Epithelial cell of proximal tubule (primary cell): ENCODE measurements at places on chromosomes 16 and 17. TPM values are rescaled to one million over a fixed set of nuclear protein-coding genes. Genes with fewer than 3 reads are reported as not detected.

DNA sequence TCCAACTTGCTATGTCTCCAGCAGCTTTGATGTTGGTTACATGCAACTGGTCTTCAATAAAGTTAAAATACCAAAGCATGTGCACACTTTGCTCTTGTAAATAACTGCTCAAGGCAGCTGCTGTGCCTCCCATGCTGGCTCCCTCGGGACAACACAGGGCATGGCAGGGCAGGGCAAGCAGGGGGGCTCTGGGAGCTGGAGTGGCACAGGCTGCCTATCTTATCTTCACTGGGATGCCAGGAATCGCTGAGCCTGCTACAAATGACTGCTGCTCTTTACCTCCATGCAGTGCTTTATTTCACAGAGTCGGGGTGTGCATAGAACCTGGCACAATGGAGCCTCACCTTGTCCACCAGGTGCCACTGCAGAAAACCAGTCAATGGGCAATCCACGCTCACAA lies 21.8 kb downstream of the PEMT start:
- no peak for DNase-seq

The KRTAP16-1 gene
- total RNA-seq, result not detected in 2 replicates

- no peak for DNase-seq
Measured at GRCh38 chr17:33137426-33137825, 145.8 kb downstream of the SPACA3 start.

DNA sequence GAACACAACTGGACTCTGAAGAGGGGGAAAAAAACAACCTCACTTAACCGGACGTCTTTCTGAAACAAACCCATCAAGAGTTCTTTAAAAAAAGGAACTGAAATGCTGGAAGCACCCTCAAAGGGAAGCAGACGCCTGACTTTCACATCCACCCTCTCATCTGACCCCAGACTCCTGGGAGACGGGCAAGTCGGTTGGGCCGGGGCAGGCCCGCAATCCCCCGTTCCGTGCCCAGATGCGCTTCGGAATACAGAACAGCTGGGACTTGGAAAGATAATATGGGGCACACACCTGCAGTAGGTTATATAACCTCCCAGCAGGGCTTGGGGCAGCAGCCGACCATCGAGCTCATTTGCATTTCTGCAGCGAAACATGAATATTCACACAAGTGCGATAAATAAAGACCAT lies 3.7 kb downstream of the ARHGAP27 start:
- DNase-seq, result no peak

DNA sequence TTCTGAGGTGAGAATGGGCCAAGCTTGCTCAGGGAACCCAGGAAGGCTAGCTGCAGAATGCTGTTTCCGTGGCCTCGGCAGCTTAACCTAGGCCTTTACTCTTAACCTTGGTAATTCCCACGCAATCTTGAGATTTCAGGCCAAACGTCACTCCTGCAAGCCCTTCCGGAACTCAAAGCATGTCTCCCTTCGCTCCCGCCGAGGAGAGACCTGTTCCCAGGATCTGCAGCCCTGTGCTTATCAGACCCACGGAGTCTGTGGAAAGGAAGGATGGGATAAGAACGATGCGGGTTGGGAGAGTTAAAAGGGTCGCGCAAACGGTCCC lies 524 bp upstream of the ZFP3 start:
- no peak for DNase-seq

The DNAH9 gene
- total RNA-seq, result 0.07 TPM in 1 of 2 replicates, not detected in the other

The NEUROD2 gene
- total RNA-seq, result not detected in 2 replicates

DNA sequence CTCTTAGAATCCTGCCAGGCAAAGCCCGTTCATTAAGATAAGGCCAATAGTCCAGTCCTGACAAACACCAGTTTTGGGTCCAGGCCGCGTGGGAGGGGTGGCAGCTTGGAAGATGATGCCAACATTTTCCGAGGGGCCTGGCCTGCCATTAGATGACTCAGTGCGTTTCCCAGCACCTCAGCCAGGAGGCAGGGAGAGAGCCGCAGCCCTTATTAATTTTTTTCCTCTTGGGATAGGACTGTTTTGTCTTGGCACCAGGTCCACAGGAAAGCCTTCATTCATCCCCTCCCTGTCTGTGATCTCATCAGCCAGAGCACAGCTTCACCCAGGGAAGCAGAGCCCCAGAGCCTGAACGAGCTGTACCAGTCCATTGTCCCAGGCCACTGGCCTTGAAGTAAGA lies 4.7 kb upstream of the NDEL1 start:
- DNase-seq, result no peak

DNA sequence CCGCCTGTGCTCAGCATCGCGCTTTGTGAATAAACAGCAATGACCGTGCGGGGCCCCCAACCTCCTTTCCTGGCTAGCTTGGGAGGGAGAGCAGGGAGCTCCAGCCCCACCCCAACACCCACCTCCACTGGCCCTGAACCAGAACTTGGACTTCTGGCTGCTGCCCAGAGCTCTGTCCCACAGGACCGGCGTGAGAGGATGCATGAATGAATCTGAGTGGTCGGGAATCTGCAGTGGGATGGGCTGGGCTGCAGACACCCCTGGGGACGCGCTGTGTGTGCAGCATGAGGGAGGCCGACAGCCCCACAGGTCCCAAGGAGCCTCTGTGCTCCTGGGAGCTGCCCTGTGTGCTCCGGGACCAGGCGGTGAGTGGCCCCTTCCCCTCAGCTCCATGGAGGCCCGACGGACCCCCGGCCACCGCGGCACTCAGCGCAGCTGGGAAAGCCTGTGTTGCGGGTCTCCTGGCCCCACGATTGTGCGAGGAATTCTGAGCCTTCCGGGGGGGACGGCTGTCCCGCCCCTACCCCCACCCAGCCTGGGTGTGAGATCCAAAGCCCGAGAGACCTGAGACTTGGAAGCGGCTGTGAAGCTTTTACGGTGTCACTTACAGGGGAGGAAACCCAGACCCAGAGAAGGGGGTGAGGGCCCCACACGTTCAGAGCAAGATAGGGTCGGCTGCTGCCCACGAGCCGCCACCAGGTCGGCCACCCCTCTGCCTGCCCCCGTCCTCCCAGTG lies 5.4 kb downstream of the PIEZO1 start:
- no peak for DNase-seq

DNA sequence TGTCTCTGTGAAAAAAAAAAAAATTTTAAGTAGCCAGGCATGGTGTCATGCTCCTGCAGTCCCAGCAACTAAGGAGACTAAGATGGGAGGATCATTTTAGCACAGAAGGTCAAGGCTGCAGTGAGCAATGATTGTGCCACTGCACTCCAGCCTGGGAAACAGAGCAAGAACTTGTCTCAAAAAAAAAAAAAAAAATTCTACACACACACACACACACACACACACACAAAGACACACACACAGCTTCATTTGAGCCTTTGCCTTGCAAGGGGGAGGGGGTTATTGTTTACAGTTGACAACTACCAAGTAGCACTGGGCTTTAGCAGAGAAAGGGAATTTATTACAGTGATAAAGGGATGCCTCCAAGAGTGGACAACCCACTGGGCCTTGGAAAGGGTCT lies 4.9 kb upstream of the POLR3E start:
- no peak for DNase-seq

The SHCBP1 gene
- 27.9 and 28.9 TPM in 2 replicates for total RNA-seq

GRCh38 chr16:75250809-75251279 lies 580 bp downstream of the BCAR1 start:
- no peak for DNase-seq

The KRTAP1-5 gene
- not detected in 2 replicates for total RNA-seq

The CAPNS2 gene
- total RNA-seq, result not detected in 2 replicates

DNA sequence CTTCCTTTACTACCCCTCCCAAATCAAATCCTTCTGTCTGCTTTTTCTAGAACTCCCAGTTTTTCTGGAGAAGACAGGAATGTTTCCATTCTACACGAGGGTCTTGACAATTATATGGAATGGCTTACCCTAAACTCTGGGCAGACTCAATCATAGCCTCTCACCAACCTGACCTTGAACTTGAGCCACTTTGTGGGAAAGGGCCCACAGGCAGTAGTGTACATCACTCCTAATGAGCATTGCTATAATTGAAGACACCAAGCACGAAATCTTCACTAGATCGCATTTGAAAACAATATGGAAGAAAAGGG lies 1.6 kb upstream of the HOXB13 start:
- no peak for DNase-seq

DNA sequence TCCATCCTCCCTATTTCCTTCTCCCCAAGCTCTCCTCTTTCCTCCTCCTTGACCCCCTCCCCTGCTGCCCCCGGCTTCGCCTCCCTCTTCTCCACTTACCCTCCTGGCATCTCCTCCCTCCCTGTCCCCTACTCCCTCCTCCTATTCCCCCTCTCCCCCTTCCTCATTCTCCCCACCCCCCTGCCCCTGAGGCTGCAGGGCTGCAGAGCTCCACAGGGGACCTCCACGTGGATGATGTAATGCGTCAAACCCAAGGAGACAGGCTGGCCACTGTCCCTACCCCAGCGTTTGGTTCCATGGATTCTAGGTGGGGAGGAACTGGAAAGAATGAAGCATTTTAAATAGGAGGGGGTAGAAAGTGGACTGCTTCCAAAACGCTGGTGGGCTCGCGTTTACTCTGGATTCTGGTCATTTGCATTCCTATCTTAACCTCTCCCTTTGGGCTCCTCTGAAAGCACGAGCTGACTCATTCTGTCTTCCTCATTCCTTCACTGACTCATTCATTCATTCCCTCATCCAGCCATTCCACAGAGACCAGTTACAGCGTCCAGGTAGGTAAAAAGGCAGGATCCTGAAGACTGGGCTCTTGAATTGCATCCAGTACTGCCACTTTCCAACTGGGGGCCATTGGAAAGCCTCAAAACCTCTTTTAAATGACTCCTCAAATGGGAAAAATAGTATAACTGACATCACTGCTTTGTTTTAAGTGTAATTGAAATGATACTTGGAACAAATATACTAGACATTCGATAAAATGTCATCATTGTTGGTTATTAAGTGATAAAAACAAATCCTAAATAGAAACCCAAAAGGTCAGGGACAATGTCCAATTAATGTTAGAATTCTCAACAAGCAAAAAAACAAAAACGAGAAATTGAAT lies 943 bp upstream of the COTL1 start:
- peak; percentile 97 for DNase-seq

- no peak for DNase-seq
Measured at GRCh38 chr16:58462997-58463941, 36.7 kb upstream of the NDRG4 start.

The FZD2 gene
- 4.1 and 9.2 TPM in 2 replicates for total RNA-seq

- no peak for DNase-seq
Measured at GRCh38 chr17:20084621-20085282, 75.6 kb downstream of the SPECC1 start.

- DNase-seq, result no peak
Measured at GRCh38 chr17:60392845-60393702, 1.1 kb upstream of the USP32 start.

DNA sequence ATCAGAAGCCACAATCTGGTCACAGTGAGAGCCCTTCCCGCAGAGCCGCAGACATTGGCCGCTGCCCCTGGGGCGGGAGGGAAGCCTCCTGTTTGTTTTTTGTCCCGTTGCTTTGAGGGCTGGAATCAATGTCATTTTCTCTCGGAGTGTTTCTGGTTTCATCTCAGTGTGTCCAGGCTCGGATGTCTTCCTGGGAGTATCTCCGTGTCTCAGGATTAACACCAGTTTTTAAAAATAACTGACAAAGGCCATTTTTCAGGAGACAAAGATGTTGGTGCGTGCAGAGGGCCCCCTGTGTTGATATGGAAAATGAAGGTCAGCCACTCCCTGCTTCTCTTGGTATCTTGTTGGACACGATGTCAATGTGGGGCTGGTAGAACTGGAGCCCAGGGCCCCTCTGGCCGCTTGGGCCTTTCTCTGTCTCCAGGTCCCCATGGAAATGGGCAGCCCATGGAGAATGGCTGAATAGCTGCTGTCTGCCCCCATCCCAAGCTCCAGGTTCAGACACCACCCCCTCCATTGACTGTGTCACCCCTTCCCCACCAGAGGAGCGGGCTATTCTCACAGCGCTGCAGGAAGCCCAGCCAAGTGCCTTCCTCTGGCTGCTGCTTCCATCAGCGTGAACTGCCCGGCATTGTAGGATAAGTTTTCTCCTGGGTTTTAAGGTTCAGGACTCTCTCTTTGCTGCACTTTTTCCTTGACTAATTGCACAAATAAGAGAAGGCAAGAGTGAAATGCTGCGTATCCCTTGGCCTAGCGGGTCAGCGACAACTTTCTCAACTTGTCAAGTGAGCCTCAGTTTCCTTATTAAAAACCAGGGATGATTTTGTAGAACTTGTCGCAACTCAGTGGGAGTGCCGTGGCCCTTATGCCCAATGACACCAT lies 72.2 kb upstream of the METTL9 start:
- no peak for DNase-seq

The C17orf50 gene
- 1.0 TPM in 1 of 2 replicates, not detected in the other for total RNA-seq

DNA sequence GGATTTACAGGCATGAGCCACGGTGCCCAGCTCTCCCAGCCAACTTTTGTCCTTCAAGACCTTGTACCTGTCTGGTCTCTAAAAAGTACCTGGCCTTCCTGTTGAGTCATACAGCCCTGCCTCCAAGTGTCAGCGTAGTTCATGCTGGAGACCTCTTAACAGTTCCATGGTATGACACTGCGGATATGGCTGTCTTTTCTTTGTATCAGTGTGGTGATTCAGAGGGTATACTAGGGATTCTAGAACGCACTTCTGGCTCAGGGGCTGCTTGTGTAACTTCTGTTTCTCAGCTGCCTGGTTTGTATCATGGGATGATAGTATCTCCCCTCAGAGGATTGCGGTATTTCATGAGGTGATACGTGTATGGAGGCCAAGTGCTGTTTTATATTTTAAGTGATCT lies 2.0 kb upstream of the TMEM11 start:
- DNase-seq, result no peak

The TSR1 gene
- 54.8 and 85.1 TPM in 2 replicates for total RNA-seq

DNA sequence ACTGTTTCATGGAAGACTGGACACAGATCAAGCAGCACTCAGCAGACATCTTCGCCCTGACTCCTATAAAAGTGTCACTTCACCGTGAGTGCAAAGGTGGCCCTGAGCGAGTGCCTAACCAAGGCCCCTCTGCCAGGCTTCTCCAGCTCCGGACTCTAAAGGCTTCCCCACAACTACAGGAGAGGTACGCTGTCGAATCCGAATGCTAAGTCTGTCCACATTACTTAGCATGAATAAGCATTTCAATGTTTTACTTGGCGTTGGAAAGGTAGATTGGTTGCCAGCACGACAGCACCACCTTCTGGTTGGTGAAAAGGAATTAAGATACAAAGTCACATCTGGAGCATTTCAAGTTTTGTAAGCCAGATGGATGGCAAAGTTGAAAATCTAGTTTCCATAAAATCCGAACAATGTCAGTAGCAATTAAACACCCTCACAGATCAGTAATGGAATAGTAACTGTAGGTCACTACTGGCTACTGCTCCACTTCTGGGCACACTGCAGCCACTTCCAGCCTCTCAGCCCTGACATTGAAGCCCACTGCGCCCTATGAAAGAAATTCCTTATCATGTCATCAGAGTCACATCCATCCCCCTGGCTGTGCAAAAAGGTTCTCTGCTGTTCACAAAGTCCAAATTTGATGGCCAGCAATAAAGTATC lies 100.9 kb downstream of the PARN start:
- DNase-seq, result peak; percentile 61

GRCh38 chr17:72414032-72414396 lies 293.2 kb downstream of the SOX9 start:
- DNase-seq, result no peak
